ENCODE measurements at places on chromosomes 5 and 9.

- no peak for DNase-seq
Observed at GRCh38 chr5:14671414-14671813, 6.9 kb downstream of the OTULIN start.

DNA sequence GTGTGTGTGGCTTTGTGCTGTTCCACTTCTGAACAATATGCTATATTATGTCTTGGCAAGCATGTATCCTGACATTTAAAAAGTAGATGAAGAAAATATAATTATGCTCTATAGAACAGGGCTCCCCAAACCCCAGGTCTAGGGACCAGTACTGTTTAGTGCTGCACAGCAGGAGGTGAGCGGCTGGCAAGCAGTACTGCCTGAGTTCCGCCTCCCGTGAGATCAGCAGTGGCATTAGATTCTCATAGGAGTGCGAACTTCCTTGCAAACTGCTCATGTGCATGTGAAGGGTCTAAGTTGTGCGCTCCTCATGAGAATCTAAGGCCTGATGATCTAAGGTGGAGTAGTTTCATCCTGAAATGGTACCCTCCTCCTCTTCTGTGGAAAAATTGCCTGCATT, 979.1 kb upstream of the CTNND2 start:
- DNase-seq, result no peak

GRCh38 chr9:21465859-21466518, 16.1 kb downstream of the IFNE start:
- peak; percentile 12 for DNase-seq

GRCh38 chr5:131854134-131854533, 57.3 kb upstream of the FNIP1 start:
- DNase-seq, result no peak

DNA sequence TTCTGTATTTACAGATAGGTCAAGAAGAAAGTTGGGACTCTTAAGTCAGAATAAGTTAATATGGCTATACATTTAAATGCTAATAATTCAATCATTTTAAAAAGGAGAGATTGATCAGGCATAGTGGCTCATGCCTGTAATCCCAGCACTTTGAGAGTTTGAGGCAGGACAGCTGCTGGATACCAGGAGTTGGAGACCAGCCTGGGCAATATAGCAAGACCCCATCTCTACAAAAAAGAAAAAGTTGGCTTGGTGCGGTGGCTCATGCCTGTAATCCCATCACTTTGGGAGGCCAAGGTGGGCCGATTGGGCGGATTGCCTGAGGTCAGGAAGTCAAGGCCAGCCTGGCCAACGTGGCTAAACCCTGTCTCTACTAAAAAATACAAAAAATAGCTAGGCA, 15.0 kb upstream of the GLDC start:
- no peak for DNase-seq

- no peak for DNase-seq
Observed at GRCh38 chr9:131657037-131657377, 82.9 kb downstream of the RAPGEF1 start.

DNA sequence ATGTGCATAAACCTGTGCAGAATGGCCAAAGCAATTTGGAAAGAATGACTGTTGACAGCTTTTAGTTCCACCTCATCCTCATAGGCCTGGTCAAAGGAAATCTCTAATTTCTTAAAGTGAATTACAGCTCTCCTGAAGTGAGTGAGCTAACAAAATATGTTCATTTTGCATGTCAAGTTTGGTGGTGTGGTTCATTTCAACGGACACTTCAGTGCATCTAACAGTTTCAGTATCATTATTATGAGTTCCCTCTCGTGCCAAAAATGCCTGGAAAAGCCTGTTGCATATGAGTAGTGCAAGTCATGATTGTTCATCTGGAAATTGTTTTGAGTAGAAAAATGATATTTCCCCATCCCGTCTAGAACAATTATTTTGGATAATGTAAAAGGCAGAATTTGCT, 53.2 kb upstream of the HMHB1 start:
- no peak for DNase-seq

DNA sequence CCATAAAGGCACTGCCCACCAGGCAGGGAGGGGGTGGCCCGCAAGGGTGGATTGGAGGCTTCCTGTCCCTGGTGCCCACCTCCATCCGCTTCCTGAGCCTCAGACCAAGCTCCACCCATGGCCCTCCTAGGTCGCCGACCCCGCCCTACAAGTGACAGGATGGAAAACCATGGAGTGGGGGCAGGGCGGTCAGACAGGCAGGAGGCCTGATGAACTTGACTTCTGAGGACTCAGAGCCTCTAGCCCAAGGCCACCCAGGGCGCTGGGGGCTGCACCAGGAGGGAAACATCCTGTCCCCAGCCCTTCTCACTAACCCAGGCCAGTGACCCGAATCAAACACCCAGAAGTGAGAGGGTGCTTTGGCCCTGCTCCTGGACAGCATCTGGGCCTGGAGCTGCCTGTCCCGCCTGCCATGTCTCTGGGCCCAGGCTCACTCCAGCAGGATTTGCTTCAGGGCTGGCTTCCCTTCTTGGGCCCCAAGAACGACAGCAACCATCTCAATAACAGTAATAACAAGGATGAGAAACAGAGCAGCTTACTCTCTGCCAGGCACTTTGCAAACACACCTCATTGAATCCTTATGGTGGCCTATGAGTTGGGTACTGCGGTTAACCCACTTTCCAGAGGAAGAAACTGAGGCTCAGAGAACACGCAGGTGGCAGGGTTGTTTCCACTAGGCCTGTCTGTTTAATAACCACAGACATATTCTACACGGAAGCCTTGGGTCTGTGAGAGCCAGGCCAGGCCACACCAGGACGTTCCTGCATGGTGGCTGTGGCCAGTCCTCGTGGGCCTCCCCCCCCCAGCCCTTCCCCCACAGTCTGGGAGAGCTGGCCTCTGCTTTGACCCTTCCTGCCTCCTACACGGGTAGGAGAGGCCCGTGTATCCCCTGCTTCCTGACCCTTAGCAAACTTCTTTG, 4.4 kb upstream of the ST6GALNAC6 start:
- DNase-seq, result no peak

- peak; percentile 51 for DNase-seq
Observed at GRCh38 chr9:94014066-94014654, 59.0 kb upstream of the BARX1 start.

DNA sequence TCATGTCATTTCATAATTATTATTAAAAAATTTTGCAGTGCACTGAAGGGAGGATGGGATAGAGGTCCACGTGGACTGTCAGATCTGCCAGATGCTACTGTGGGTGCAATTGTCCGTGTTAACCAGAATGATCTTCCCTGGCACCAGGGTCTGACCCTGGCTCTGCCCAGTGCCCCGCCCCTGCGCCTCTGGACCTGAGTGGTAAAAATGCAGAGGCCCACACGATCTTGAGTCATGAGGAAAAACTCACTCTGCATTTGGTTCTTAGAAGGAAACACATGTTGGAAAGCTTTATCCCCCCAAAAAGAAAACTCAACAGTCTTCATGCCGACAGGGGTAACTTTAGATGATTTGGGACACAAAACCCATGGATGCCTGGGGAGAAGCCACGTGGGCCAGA, 20.1 kb upstream of the BARX1 start:
- no peak for DNase-seq

- DNase-seq, result no peak
Observed at GRCh38 chr5:158855510-158855909, 244.2 kb downstream of the EBF1 start.

GRCh38 chr9:34578241-34579103, 11.1 kb downstream of the CNTFR start:
- DNase-seq, result peak; percentile 59

- DNase-seq, result no peak
Observed at GRCh38 chr5:151799407-151799806, 27.7 kb downstream of the G3BP1 start.

GRCh38 chr5:161051920-161052500, 200.0 kb upstream of the ATP10B start:
- no peak for DNase-seq

DNA sequence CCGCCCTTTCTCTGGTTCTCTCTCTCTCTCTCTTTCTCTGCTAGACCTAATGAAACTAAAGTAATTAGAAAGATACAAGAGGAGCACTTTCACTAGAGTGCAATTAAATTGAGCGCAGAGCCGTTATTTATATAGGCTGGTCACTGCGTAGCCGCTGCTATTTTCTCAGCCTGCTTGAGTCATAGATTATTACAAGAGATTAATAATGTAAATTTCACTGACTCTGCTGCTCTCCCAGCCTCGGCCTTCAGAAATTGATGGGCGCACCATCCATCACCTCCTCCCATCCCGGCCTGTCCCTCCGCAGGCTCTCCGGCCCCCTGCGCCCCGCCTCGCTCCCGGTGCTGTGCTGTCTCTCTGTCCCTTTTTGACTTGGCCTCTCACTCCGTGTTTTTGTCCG, 268.0 kb upstream of the MVB12B start:
- DNase-seq, result peak; percentile 76

DNA sequence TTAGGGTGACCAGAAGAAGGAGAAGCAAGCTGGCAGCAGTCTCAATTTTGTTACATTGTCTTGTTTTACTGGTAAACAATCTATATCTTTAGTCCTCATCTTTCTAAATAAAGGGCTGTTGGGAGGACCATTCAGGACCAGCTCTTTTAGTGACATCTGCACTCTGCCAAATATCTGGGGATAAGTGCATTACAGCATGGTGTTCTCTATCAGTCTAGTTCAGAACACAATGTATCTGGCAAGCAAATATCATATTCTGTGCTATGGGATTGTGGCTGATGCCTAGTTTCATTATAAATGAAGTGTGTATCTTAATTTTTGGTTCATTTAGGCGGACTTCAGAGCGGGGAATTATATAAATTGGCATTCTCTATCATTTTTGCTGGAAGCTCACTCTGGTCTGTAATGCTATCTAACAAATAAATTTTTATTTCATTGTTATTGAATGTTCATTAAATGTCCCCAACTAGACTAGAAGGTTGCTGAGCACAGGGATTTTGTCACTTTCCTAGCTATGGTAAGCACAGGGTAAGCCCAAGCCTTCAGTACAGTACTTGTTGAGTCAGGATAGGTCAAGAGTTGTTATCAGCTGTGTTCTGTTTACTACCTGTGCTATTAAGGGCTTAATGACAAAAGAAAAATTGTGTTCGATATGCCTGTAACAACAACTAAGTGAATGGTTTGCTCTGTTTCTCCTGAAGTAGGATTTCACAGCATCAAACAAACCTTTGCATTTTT, 11.9 kb downstream of the WDR31 start:
- DNase-seq, result no peak

- DNase-seq, result no peak
Observed at GRCh38 chr5:103293719-103294118, 35.2 kb downstream of the MACIR start.

GRCh38 chr5:28810751-28811136, 1772.4 kb upstream of the CDH9 start:
- DNase-seq, result no peak

Data from NCI-H1092 treated with DMSO at 0.1 percent for 48 hours (cell line).